ENCODE measurements at places on chromosomes 3 and 15.

GRCh38 chr3:33541918-33542317 lies 101.7 kb upstream of the UBP1 start:
- DNase-seq: no peak

DNA sequence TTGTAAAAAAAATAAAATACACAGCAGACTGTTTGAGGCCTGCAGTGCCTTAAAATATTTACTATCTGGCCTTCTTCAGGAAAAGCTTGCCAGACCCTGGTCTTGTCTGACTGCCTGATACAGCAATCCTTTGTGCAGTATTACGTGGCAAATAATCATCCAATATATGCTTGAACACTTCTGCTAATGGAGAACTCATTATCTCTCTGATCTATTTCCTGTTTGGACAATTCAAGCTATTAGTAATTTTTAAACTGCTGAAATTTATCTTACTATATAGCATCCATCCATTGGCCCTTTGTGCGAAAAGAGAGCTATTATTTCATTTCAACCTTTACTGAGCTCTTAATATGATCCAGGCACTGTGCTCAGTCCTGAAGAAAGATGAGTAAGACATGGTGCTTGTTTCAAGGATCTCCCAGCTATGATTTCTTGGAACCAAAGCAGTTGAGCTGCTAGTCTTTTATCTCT lies 15.9 kb downstream of the ATG7 start:
- peak; percentile 35 for DNase-seq

DNA sequence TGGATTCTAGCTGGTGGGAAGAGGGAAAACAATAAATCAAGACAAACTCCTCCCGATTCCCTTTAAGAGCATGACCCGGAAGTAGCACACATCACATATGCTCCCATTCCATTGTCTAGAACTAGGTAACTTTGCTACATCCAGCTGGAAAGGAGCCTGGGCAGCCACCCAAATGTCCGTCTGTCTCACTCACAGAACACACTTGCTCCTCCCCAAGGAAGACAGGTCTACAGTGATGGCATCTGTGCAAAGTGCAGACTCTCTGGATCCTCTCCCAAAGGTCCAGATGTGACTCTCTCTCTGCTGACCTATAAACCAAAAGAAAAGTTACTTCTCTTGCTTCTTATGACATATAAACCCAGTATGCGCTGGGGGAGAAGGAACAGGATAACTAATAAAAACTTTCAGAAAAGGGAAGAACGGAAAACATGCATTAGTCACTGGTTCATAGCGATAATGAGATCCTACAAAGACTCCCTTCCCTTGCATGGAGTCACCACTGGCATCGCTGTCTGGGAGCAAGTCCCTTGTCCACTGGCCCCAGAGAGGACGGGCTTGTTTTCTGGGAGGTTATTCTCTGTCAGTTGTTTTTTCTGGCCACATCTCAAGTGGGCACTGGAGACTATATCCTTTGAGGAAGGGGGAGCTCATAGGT lies 29.8 kb upstream of the EPHB3 start:
- DNase-seq: peak; percentile 49

DNA sequence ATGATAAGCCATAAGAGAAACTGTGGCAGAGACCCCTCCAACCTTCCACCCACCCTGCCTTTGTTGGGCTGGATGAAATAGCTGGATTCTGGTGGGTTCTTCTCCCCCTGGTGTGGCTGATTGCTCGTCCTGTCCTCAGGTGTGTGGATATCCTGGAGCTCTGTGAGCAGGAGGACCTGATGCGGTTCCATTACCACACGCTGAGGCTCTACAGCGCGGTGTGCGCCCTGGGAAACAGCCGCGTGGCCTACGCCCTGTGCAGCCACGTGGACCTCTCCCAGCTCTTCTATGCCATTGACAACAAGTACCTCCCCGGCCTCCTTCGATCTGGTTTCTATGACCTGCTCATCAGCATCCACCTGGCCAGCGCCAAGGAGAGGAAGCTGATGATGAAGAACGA lies 306.3 kb upstream of the CHRM5 start:
- no peak for DNase-seq

- no peak for DNase-seq
Observed at GRCh38 chr3:116161575-116162525, 283.4 kb downstream of the LSAMP start.

- no peak for DNase-seq
Observed at GRCh38 chr3:72810659-72811434, 37.4 kb downstream of the SHQ1 start.

DNA sequence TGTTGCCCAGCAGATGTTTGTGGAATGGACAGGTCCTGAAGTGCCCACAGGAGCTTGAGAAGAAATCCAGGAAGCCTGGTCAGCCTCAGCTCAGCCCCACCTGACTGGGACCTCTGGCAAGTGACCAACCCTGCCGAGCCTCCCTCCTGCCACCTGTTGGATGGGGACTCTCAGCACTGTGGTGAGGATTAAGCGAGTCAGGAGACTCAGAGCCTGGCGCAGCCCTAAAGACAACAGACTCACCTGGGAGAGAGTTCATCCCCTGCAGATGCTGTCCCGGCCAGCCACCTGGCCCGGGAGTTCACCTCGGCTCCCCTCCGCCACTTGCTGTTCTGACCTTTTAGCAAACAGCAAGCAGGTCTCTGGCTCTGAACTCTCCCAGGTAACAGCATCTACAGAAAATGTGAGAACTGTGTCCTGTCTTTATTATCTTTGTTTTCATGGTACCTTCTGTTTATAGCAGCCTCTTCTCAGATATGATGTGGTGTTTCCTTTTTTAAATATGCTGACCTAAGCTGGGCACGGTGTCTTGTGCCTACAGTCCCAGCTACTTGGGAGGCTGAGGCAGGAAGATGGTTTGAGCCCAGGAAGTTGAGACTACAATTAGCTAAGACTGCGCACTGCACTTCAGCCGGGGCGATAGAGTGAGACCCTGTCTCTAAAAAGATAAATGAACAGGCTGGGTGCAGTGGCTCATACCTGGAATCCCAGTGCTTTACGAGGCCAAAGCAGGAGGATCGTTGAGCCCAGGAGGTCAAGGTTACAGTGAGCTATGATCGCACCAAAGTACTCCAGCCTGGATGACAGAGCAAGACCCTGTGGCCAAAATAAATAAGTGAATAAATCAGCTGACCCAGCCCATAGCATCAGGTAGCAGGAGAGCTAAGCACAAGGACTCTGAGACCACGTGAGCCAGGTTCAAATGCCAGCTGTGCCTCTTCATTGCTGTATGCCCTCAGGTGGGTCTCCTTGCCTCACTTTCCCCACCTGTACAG lies 32.4 kb upstream of the SLC6A6 start:
- DNase-seq: peak; percentile 54

GRCh38 chr3:108564564-108564963 lies 24.7 kb downstream of the CIP2A start:
- DNase-seq: no peak

DNA sequence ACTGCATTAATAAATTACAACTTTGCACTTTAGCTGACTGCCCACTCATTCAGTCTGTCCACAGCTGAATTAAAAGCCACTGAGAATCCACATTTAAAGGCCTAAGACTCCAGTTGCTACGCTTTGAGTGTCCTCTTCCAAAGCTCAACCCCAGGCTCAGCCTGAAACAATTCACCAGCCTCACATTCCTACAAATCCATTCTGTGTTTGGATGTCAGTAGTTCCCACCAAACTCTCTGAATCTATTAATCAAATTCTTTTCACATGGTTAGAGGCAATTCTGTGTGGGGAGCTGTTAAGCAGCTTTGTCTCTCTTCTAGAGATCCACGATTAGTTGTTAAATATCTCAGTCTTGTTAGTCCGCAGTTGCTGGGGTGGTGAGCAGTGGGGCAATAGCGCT lies 116.8 kb upstream of the UBE2E2 start:
- no peak for DNase-seq

DNA sequence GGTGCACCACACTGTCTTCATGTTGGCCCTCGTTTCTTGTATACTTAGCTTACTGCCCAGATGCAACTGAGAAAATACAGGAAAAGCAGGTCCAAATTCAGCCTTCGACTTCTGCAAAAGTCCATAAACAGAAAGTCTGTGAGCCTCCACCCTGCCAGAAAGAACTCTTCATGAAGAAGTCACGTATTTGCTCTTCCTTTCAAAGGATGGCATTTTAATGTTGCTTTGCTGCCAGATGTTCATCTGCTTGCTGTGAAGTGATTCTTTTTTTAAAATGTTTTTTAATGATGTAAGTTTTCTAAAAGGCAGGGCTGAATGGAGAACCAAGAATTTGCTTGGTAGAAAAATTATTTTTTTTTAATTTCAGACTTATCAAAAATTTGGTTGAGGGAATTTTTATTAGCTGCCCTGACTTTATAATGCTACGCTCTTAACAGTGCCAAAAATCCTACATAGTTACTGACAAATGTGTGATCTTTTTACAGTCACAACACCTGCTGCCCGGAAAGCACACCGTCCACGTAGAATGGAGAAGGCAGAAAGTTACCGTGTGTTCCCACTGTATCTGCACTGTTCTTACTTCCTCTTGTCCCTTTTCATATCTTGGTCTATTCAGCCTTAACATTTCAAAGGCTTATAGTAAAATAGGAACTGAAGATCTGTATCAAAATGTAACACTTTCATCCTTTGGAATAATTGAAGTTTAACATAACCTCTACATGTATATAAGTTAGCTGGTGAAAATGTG lies 136.3 kb downstream of the LRRC28 start:
- DNase-seq: no peak

GRCh38 chr3:177536873-177537272 lies 339.6 kb upstream of the TBL1XR1 start:
- no peak for DNase-seq

DNA sequence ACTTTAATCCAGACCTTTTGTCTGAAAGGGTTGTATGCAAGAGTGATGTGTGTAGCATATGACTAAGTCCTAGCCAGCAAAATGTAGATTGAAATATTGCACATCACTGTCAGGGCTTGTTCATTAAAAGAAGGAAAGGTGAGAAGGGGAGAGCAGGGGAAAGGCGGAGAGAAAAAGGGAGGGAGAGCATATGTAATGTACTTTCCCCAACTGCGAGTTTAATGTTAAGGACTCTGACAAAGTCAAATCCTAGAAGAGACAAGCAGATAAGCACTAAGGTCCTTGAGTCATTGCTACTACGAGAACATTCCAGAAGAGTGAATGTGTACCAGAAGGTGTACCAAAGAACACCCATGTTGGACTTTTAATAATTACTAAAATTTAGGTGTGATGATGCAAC lies 1336.7 kb downstream of the NSUN3 start:
- no peak for DNase-seq

DNA sequence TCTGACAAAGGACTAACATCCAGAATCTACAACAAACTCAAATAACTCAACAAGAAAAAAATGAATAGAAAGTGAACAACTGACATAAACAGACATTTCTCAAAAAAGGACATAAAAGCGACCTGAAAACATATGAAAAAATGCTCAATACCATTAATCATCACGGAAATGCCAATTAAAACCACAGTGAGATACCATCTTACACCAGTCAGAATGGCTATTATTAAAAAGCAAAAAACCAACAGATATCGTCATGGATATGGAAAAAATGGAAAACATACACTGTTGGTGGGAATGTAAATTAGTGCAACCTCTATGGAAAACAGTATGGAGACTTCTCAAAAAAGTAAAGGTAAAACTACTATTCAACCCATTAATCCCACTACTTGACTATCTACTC lies 53.3 kb downstream of the ZNF385D start:
- no peak for DNase-seq

GRCh38 chr15:56917652-56918045 lies 795 bp upstream of the TCF12 start:
- peak; percentile 16 for DNase-seq

DNA sequence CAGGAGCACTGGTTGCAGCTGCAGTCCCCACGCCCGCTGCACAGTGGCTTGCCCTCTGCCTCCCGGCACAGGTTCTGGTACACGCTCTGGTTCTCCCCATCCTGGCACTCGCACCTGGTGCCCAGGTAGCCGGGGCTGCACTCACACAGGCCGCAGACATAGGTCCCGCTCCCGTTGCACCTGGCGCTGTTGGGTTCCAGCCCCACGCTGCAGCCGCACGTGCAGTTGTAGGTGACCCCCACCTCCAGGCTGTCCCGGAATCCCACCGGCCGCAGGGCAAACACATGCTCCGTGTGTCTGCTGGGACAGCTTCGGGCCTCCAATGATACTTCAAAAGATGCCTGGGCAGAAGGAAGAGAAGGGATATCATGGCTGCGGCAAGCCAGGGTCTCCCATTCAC lies 66.2 kb downstream of the UMPS start:
- no peak for DNase-seq

DNA sequence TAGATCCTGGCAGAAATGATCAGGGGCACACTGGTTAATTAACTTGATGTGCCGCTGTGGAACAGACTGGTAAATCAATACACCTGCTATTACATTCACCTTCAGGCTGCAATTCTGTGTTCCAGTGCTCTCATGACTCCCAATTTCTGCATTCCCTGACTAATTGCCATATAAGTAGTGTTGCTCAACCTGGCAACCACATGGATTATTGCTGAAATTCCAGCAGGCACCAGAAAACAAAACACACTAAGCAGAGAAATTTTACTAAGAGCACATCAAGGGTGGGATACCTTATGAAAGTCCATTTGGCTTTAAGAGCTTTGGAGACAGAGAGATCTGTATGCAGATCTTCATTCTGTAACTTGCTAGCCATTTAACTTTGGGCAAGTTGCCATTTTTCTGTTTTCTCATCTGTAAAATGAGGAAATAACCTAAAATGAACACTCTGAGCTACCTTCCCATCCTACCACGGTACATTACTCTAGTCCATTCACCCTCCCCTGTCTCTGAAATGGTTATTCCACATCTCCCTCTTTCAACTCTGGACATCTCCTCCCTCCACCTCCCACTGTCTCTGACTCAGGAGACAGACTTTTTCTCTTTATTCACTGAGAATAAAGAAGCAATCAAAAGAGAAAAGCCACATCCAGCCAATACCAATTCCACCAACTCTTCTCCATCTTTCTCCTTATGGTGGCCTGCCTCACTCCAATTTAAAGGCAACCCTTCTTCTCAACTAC lies 54.6 kb downstream of the STAC start:
- DNase-seq: peak; percentile 43

- no peak for DNase-seq
Observed at GRCh38 chr3:182410051-182410450, 383.3 kb upstream of the ATP11B start.

DNA sequence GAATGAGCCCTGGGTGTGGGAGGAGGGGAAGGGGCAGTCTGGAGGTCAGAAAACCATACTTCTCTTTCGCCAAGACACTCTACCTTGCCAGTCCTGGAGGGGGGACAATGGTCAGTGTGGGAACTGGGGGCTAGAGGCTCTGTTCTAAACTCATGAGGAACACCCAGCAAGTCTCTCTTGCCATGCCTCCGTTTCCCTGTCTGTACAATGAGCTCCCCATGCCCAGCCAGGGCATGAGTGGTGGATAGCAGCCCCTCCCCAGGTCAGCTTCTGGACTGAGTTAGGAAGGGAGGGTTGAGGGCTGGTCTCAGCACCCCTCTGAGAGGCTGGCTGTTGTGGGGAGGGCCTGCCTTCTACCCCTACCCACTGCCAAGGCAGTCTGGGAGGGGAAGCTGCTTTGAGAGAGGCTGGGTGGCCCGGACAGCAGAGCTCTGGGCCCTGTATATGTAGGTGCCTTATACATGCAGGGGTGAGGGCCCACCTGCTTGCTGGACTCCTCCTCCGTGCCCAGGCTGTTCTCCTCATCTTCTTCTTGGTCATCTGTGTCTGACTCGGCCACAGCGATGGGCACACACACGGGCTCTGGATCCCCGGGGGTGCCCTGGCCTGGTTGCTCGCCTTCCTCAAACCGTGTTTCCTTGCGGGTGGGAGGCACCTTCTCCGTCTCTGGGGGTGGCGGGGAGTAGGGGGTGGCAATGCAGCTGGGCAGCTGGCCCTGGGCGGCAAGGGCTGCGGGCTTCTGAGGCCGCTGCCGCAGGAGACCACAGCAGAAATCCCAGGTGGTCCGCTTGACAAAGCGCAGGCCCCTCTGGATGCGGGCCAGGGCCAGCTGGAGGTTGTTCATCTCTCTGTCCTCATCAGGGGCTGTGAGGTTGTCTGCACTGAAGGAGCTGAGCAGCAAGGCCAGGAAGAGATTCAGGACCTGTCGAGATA lies 68.8 kb downstream of the SCN5A start:
- no peak for DNase-seq
